ENCODE measurements at places on chromosomes 11 and 22.
A peak's percentile ranks its signal among the peaks of the same experiment; 100 is the strongest.

GRCh38 chr11:61756452-61757212 is 4.2 kb downstream of the MYRF start:
- peak; percentile 36 for DNase-seq

DNA sequence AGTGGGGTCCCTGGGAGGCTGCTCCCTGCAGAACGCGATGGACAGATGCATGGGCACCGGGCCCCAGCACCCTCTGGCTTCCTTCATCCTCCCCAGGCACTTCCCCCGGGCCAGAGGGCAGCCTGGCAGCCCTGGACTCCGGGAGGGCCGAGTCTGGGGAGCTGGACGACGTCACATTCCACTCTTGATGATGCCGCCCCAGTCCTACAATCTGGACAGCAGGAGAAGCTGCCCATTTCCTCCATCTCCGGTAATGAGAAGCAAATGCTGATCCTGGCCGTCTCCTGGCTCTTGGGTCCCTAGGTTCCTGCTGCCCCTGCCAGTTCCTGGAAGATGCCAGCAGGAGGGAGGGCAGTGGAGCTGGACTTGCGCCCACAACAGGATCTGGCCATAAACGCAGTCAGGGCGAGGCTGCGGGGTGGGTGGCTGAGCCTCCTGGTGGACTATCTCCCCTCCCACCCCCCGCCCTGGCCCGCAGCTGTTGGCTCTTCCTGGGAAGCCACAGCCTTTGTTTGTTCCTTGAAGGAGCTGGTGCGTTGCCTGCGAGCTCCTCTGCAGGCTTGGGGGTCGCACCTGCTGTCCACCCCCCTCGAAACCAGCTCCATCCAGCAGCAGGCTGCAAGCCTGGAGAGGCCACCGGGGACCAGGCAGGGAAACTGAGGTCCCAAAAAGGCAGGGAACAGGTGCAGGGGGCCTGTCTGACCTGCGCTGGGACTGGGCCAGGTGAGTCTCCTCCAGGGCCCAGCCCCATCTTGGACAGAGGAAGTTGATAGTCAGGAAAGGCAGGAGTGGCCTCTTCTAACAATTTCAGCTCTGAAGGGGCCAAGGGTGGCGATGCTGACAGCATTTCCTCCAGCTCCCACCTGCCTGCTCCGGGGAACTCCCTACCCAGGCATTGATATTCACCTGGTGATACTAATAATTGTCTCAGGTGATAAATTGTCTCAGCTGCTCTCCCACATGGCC is 17.9 kb upstream of the MUC6 start:
- no peak for DNase-seq

GRCh38 chr11:15197696-15198095 is 83.0 kb downstream of the INSC start:
- no peak for DNase-seq

- no peak for DNase-seq
Observed at GRCh38 chr11:87477321-87477720, 439.6 kb downstream of the TMEM135 start.

GRCh38 chr11:123682696-123683410 is 28.4 kb upstream of the SCN3B start:
- DNase-seq = no peak

DNA sequence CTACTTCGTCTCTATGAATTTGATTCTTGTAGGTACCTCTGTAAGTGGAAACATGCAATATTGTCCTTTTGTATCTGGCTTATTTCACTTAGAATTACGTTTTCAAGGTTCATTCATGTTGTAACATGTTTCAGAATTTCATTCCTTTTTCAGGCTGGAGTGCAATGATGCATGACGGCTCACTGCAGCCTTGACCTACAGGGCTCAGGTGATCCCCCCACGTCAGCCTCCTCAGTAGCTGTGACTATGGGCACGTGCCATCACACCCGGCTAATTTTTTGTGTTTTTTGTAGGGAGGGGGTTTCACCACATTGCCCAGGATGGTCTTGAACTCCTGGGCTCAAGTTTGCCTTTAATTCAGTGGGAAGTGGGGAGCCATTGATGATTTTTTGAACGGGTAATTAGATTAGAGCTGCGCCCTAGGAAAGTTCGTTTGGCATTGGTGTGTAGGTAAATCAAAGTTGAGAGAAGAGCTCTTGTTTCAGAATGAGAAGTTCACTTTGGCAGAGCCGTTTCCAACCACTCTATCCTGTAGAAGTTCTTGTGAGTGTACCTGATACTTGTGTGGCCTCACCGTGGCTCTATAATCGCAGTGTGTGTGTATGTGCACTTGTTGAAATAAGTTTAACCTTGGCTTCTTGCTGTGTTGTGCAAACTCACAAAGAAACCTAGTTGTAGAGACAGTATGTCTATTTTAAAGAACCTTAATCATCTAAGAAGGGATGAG is 115.9 kb downstream of the NAV2 start:
- DNase-seq = no peak

DNA sequence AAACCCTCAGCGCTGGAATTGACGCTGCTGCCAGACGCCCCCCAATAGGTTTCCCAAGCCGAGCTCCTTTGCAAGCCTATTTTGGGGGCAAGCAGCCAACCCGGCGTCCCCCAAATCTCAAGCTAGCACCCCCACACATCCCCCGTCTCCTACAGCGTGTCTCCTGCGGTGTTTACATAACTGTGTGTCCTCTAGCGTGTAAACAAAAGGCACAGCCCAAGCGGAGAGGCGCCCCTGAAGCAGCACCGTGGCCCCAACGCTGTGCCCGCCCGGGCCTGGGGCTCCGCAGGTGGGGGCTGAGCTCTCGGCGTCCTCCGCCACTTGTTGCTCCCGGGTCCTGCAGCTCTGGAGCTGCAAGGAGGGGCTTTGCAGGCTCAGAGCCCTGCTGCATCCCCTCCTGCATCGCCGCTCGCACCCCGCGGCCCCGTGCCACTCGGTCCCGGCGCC is 1.6 kb downstream of the CADM1 start:
- DNase-seq = no peak

- peak; percentile 68 for DNase-seq
Observed at GRCh38 chr11:13333456-13333957, 55.9 kb downstream of the BMAL1 start.

GRCh38 chr22:30889268-30889995 is 79.1 kb downstream of the MORC2 start:
- no peak for DNase-seq

- DNase-seq = no peak
Observed at GRCh38 chr22:33561149-33561807, 359.0 kb downstream of the LARGE1 start.

DNA sequence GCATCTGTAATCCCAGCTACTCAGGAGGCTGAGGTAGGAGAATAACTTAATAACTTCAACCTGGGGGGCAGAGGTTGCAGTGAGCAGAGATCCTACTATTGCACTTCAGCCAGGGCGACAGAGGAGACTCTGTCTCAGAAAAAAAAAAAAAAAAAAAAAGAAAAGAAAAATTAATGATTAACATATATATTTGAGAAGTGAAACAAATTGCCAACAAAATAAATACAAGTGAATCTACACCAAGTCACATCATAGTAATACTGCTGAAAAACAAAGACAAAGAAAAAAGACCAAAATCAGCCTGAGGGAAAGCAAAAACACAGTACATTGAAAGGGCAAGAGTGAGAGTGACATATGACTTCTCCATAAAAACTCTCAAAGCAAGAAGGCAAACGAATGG is 123.7 kb downstream of the CASP12 start:
- no peak for DNase-seq

GRCh38 chr11:72683782-72684200 is 9.6 kb upstream of the PDE2A start:
- peak; percentile 39 for DNase-seq

DNA sequence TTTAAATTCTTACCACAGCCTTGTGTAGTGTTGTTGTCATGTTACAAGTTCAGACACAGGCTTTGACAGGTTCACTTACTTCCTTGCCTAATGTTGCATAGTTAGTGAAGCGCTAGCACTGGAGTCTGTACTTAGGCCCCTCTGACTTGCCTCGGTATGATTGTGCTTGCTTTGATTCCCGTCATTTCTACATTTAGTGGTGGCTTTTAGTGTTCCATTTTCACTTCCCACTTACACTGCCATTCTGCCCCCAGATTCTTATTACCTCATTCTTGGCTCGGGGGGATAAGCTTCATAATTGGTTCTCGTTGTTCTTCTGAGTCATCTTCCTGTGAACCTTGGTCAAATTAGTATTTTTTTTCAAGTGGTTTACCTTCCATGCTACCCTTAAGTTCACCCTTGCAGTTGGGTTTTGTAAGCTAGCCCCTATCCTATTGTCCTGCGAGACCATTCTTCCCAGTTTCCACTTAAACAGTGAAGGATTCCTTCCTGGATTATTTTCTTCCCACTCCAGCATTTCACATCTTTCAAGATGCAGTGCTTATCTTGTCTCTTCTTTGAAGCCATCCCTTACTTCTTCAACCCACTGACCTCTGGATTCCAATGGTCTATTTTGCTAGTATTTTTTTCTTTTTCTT is 68.7 kb downstream of the DDX10 start:
- DNase-seq = no peak

DNA sequence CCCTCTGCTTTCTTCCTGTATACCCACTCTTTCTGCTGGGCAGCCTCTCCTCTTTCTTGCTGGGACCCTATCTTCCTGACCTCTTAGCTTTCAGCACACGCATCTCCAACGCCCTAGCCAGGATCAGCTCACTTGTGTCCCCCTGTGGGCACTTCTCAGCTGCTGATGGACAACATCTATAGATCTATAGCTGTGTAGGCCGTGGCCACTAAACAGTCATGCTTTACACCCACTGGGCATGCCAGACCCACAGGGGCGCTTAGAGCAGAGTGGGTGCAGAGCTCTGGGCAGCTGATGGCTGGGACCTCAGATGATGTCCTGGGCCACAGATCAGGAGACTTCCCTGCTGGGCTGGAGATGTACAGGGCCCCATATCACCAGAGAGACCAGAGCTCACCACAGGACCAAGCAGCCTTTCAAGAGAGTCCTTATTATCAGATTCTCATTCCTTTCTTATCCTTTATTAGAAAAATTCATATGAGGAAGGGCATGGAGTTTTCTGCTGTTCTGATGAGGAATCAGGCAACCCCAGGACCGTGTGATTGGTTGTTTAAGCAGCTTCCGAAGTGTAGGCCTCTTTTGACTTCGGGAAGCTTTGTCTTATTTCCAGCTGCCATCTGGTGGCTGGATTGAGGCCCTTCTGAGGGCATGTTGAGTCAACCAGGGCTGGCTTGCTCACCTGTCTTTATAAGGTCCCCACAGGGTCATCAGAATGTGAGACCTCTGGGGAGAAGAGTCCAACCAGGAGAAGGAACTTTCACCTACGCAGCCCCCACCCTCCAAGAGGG is 60.5 kb downstream of the OSBP2 start:
- peak; percentile 8 for DNase-seq

GRCh38 chr11:95279921-95280868 is 49.2 kb upstream of the SESN3 start:
- DNase-seq = peak; percentile 17

DNA sequence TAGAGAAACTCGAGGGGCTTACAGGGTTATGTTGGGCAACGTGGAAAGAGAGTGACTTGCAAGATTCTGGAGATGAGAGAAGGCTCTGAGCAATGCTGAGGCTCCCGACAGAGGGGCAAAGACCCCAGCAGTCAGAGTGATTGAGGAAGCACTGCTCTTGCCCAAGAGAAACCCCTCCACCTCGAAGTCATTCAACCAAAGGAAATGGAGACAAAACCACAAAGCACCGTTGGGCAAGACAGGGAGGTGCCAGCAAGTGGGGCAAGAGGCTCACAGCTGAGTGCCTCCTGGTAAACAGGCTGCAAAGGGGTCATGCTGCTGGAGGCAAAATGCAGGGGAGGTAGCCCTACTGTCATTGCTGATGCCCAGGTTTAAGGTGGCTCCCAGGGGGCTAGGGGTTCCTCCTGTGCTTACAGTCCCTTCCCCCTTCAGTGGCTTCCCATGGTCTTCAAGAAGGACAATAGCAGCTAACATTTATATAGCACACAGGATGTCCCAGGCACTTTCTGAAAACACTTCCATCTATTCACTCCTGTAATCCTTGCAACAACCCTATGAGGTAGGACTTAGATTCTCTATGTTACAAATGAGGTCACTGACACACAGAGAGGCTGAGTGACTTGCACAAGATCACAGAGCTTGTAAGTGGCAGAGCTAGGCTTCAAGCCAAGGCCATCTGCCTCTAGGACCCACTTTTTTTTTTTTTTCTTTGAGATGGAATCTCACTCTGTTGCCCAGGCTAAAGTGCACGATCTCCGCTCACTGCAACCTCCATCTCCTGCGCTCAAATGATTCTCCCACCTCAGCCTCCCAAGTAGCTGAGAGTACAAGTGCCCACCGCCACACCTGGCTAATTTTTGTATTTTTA is 18.1 kb upstream of the MYH9 start:
- DNase-seq = peak; percentile 95

- DNase-seq = no peak
Observed at GRCh38 chr11:116808262-116809175, 14.6 kb downstream of the APOA4 start.

- DNase-seq = no peak
Observed at GRCh38 chr11:76644591-76644990, 26.0 kb downstream of the LRRC32 start.

DNA sequence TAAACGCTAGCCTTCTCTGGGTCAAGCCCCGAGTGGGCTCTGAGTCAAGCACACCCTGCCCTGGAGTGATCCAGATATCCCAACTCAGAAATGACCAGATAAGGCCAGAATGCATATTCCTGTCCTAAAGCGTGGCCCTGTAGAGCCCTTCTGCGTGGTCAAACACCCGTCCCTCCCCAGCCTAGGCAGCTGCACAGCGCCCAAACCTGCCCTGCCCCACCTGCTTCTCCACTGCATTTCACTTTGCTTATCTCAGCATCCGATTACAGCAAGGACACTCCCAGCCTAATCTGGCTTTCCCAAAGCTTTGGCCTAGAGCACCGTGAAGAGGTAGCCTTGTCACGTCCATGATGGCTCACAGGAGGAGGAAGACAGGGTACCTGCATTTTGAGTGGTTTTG is 11.9 kb upstream of the TMPRSS4 start:
- no peak for DNase-seq

DNA sequence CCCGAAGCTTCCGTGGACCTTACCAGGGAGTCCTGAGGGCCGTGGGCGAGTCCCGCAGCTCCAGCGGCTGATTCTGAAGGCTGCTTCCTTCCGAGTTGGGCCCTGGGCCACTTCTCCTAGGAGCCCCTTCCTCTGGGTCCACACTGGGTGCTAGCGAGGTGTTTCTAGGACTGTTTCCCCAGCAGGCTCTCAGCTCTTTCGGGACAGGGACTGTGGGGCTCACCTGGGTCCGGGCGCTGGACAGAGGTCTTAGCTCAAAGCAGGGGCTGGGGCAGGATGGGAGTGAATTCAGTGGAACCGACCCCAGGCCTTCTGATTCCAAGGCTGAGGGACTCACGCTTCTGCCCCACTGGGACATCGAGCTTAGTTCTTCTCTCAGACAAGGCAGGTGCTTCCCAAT is 29.3 kb upstream of the CSNK1E start:
- DNase-seq = no peak

DNA sequence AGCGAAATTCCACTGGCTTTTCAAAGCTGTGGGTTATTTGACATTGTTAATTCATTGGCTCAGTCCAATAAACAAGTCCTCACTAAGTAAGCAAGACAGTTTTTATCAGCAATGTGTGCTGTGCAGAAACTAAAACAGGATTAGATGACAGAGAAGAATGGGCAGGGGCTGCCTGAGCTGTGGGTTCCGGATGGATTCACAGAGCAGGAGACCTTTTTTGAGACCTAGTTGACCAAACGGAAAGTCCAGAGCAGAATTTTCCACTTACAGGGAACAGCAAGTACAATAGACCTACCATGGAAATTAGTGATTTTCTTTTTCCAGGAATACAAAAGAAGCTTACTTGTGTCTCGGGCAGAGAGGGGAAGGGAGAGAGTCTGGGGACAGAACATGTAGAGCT is 5.2 kb upstream of the KDM4F start:
- DNase-seq = no peak

GRCh38 chr22:34783436-34783835 is 282.5 kb upstream of the ISX start:
- no peak for DNase-seq

- DNase-seq = no peak
Observed at GRCh38 chr11:41714101-41714500, 254.6 kb upstream of the LRRC4C start.

Measured in Kasumi-1 (cell line).